ENCODE measurements at places on chromosomes 13 and 19.
A peak's percentile ranks its signal among the peaks of the same experiment; 100 is the strongest.

- no peak for DNase-seq
Measured at GRCh38 chr19:9835507-9835949, 410 bp downstream of the PIN1 start.

DNA sequence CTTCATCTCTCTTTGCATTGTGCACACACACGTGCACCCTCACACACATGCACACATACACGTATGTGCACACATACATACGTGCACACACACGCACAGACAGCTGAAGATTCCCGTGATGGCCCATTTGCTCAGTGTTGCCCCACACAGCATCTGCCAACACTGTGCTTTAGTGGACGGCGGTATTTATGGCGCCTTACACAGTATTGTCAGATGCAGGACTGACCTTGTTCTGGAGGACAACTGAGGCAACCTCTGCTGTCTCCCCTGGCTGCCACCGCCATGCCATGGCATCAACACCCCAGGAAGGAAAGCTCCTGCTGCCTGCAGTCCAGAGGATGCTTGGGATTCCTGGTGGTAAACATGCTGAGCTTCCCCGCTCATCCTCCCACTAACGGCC is 316.4 kb downstream of the TEX29 start:
- DNase-seq, result no peak

DNA sequence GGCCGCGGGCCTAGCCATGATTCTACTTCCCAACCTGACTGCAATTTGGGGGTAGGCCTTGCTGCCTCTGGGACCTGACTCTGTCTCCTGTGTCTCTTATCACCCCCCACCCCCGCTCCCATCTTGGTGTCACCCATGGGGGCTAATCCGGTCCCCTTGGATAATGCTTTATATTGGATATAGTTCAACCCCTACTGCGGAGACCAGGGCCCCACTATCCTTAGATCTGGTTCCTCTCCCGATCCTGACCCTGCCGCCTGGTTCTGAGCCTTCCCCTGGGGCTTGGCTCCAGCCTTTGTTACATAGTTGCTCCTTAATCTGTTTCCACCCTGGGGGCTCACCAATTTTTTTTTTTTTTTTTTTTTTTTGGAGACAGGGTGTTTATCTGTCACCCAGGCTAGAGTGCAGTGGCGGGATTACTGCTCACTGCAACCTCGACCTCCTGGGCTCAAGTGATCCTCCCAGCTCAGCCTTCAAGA is 1.3 kb downstream of the BLOC1S3 start:
- DNase-seq, result no peak

- no peak for DNase-seq
Measured at GRCh38 chr13:88461272-88462009, 790.3 kb downstream of the SLITRK5 start.

DNA sequence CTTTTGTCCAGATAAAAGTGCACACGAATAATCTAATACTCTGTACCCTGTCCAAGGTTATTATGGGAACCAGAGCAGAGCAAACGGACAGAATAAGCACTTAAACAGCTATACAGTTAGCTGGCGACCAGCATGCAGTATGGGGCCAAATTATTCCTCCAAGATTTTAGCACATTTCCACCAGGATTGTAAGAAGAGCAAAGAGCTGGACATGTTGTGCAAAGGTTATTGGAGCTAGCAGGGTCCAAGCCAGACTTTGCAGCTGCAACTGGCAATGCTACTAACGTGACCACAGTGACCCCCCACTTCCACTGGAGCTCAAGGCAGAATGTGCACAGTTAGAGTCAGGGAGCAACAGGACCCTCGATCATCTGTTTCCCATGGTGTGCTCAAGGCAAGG is 89.9 kb downstream of the COL4A1 start:
- no peak for DNase-seq

DNA sequence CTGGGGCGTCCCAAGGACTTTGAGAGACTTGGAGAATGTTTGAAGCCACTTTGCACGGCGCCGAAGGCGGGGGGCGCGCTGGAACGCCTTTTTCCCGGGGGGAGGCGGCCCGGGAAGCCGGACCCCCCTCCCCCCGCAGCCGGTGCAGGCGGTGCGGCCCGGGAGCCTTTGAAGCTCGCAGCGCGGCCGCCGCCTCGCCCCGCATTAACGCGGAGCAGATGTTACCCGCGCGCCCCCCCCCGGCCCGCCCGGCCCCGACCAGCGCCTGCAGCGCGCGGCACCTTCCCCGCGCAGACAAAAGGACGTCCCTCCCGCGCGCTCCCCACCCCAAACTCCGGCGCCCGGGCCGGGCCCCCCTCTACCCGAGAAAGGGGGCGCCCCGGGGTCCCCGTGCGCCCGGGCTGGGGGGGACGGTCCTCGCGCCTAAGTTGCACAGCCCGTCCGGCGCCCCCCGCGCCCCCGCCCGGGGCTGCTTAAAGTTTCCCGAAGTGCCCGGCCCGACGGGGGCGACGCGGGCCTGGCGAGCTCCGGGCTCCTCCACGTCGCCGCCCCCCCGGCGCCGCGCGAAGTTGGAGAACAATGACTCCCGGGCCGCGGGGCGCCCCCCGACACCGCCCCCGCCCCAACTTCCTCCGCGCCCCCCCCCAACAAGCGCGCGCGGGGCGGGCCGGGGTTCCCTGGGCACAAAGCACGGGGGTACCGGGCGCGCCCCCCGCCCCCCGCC is 685 bp downstream of the TCF3 start:
- DNase-seq, result no peak

DNA sequence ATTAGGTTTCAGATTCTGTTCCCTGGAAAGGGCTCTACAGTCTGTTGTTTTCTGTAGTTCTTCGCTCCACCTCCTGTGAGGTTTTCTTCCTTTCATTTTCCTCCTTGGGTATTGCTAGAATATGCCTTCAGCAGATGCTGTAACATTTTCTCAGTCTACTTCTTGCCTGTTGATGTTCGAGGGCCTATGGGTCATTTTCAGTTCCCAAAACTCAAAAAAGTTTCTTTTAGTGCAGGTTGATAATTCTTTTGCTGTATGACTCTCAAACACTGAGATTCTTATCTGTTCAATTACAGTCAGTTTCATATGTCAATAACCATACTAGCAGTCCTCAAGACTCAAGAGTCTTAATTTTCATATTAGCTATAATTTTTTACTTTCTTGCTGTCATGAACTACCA is 268.3 kb downstream of the RFC3 start:
- DNase-seq, result no peak

DNA sequence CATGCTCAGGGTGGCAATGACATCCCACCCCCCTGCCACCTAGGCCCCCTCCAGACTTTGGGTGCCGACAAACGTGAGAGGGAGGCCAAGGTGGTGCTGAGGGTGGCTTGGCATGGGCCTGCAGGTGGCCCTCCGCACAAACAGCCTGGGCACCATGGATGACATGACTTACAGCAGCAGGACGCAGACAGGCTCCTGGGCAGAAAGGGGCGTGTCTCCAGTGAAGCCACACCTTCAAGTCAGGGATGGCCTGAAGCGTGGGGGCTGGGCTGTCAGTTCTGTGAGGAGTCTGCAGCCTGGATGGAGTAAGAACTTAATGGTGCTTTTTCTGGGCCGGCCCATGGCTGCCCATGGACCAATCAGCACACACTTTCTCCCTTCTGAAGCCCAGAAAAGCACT is 25.3 kb downstream of the POMP start:
- DNase-seq, result no peak

- DNase-seq, result no peak
Measured at GRCh38 chr13:51827254-51827653, 17.7 kb downstream of the TMEM272 start.

DNA sequence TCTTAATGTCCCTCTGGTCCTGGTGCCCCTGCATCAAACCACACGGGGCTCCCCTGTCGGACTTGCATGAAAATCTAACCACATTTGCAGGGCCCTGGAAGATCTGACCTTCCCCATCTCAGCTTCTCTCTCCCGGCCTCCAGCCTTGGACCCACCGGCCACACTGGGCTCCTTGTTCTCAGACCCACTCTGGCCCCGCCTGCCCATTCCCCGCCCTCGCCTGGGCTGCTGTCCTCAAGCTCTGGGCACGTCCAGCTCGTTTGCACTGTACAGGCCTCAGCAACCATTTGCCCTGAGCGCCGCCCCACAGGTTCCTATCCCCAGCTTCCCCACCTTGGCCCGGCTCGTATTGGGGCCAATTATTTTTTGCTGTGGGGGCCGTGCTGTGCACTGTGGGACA is 10.5 kb downstream of the MYO9B start:
- peak; percentile 83 for DNase-seq

DNA sequence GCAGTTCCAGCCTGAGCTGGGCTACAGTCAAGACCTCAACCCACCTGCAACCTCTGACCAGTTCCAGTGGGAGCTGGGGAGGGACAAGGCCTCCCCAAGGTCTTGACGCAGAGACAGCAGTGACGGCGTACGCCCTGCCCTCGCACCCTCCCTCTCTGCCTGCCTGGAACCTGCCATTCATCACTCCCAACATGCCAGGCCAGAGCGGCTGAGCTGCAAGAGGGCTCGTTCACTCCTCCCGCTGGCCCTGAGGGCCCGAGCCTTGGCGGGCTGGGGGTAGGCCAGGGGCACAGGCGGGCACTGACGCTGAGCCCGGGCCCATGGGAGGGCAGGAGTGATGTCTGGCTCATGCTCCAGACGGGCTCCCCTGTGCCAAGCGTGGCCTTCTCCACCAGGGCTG is 8.2 kb downstream of the NDUFA11 start:
- DNase-seq, result no peak

DNA sequence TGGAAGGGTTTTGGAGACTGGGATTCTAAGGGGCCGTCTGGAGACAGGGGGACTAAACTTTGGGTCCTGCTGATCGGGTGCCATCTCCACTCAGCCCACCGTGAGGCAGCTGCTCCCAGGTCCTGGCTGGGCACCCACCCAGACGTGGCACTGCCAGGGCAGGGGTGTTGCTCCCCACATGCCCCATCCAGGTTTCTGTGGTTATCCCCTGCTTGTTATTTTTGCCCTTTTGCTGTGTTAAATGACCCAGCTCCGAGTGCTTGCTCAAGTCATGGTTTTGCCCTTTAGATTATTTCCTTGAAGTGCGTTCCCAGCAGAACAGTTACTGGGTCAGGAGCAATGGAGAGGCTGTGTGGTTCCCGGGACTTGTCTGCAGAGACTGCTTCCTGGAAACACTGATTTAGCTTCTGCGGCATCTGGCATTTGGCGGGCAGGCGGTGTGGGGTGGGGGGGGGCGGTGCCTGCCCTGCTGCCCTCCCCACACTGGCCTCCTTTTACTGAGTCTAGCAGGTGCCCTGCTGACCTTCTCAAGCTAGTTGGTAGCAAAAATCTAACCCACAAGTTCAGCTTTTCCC is 1.9 kb downstream of the RAB11B start:
- peak; percentile 22 for DNase-seq

GRCh38 chr13:113832205-113832604 is 31.7 kb downstream of the GAS6 start:
- DNase-seq, result no peak

DNA sequence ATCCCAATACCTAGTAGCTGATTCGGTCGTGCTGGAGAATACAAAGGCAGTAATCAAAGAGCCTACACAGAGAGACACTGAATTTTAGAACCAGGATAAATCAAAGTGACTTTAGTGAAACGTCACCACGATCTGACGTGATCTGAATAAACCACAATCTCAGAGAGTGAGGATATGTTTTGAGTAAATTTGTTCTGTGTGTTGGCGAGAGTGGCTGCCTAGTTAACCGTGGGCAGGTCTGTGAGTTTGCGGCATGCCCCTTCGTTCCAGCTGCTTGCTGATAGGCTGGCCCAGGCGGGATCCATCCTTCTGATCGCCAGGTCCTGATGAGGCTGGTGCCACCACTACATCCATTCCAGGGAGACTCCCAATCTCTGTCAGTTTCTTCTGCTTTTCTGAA is 40.4 kb downstream of the LRCH1 start:
- no peak for DNase-seq

GRCh38 chr19:7994928-7995809 is 10.3 kb downstream of the ELAVL1 start:
- DNase-seq, result no peak

DNA sequence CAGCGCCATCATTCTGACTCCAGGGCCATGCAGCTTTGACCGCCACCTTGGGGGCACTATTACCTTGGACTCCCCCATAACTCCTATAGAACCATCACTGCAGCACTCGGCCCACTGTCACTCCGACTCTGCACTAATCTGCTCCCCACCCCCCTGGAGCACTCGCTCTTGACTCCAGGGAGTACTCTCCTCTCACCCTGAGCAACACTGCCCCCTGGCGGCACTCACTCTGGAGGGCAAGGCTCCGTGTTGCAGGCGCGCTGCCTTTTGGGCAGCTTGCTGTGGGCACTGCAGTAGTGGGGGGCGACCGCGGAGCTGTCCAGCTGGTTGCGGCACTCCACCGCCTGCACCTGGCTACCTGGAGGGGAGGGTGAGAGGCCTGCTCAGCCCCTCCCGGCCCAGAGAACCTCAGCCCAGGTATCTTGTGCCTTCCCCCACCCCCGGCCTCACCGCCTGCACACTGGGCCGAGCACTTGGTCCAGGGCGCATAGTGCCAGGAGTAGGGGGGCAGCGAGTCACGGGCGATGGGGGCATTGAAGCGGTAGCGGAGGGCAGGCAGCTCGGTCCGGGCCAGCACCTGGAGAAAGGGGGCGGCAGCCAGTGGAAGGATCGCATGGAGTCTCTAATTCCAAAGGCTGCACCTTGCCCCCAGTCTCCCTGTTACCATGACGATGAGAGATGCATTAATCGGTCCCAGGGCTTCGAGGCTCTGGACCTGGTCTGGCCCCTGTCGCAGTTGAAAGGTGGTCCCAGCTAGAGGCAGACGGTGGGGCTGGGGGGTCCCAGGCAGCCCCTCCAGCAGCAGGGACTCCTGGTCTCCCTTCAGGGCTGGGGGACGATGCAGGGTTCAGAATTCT is 8.9 kb upstream of the MYO1F start:
- no peak for DNase-seq

GRCh38 chr13:99990126-99990977 is 8.8 kb downstream of the ZIC2 start:
- DNase-seq, result no peak

DNA sequence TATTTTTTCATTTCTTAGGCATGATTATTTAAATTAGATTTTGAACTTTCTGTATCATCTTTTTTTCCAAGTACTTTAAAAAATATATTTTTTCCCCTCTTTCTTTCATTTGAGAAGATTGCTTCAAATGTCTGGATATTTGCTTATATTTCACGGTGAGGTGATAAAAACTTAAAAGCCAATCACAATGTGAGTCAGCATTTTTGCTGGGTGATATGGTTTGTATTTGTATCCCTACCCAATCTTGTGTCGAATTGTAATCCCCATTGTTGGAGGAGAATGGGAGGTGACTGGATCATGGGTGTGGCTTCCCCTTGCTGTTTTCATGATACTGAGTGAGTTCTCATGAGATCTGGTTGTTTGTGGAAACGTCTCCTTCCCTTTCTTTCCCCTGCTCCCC is 320.5 kb downstream of the OXGR1 start:
- no peak for DNase-seq

DNA sequence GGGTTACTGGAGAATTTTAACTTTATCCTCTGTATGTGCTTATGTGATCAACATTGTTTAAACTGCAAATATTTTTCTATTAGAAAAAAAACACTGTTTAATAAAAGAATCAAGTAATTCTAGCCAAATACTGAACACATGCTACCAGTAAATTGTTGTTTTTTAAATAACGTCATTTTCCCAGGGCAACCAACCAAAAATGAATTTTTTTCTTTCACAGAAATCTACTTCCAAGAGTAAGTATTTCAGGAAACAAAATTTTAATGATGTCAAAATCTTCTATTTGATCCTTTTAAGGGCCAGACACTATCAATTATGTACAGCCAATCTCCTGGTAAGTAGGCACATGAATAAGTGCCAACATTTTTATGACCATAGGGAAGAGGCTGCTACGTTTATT is 57.1 kb downstream of the TUBGCP3 start:
- DNase-seq, result no peak

Measured in hypothalamus (tissue), 51 donors.